Umbilical cord (tissue), 2 donors: ENCODE measurements at places on chromosomes 6 and 20. TPM values are rescaled to one million over a fixed set of nuclear protein-coding genes. Genes with fewer than 3 reads are reported as not detected.
A peak's percentile ranks its signal among the peaks of the same experiment; 100 is the strongest.

SLC22A16 gene
- 1.4 TPM for total RNA-seq

SIGLEC1 gene
- total RNA-seq = 5.8 TPM

RAET1L gene
- total RNA-seq = not detected

CDSN gene
- 2.4 TPM for total RNA-seq

FAM83C gene
- 0.72 TPM for total RNA-seq

GRCh38 chr6:38775870-38776269 is 60.8 kb downstream of the DNAH8 start:
- DNase-seq = no peak

- DNase-seq = peak; percentile 98
These were observed 83.0 kb downstream of the SLC22A3 start for GRCh38 chr6:160431226-160431625.

DNA sequence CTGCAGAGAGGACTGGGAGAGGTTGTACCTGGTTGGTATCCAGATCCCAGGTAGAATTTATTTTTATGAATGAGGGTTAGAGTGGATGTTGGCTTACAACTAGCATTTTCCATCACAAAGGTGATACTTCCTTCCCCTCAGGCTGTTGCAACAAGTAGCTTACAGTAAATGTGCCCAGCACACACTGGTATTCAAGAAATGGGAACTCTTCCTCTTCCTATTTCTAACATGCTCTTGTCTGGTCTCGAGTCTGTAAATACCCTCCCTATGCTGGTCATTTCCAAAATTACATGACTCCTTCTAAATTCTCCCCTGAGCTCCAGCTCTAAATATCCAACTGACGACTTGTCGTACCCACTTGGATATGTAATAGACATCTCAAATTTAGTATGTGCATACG is 90.1 kb upstream of the FOXC1 start:
- DNase-seq = no peak

DNA sequence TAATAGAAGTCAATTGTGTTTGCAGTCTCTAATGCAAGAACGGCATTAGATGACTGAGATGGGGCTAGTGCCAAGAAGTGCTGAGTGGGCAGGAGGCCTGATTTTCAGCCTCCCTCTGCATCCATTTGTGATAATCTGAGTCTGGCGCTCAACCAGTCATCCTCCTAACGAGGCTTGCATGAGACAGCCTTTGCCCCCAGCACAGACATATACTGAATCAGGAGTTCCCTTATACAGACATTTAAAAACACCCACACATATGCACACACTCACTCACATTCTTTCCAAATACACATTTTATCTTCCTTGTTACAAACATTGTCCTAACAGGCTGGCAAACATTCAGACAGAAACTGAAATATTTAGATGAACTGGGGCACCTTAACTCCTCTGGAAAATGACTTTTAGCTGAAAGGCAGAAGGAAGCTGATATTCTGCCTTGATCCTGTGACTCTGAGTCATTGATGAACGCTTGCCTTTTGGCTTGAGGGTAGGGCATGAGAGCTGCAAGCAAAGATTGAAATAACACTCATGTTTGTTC is 562.3 kb downstream of the DHX35 start:
- DNase-seq = peak; percentile 28

DNA sequence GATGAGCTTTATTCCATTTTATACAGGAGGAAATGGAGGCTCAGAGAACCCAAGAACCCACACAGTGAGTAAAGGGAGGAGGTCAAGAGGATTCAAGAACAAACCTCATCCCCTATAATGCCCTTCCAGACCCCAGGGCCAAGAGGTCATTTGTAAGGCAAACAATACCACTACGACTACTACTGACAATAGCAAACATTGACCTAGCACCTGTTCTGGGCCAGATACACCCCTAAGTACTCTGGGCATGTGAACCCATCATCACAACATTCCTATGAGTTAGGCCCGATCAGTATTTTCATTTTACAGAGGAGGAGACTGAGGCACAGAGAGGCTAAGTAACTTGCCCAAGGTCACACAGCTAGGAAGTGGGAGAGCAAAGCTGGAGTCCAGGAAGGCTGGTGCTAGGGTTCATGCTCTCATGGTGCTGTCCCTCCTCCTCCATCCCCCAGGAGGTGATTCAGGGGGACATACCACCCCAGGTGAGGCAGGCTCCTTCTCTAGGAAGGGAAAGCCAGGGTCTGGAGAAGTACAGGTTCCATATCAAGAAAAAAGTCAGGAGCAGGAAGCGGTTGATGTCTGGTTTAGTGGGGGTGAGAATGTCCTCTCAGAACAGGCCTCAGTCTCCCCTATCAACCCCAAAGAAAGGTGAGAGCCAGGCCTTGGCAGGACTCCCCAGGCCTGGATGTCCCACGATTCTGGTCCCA is 13.7 kb downstream of the SLC13A3 start:
- DNase-seq = no peak

DNA sequence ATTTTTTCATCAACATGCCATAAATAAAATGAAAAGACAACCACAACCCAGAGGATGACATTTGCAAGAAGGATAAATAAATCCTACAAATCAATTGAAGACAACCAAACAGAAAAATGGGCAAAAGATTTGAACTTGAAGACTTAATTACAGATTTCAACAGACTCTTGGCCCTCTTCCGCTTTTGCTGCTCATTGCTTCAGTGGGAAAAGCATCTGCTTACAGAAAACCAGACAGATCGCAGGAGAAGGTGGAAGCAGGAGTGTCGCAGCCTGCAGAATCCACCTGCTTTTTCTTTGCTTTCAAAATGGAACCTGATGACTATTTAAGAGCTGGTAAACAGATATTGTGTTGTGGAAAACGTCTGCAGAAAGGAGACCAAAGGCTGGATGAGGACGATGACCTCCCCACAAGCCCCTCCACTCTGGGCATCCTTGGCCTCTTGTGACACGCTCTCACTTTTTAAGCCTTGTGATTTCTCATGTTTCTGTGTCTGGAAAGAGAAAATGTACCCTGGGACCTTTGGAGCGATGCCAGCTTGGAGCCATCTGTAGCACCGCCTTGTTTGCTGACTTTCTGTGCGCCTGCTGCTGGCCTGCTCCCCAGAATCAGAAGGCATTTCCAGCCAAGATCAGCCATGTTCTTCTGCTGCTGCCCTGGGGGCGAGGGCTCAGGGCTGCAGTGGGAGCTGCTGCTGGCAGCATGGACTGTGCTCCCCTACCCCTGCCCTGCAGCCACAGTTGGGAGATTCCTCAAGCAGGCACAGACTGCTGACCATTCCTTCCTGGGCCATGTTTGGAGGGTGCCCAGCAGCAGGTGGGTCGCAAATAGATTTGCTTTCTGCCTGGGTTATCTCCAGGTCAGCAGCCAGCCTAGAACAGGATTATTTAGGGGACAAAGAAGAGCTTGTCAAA is 3.6 kb upstream of the CSTL1 start:
- peak; percentile 22 for DNase-seq

- DNase-seq = no peak
These were observed 39.1 kb upstream of the MROH8 start for GRCh38 chr20:37218441-37218840.

DNA sequence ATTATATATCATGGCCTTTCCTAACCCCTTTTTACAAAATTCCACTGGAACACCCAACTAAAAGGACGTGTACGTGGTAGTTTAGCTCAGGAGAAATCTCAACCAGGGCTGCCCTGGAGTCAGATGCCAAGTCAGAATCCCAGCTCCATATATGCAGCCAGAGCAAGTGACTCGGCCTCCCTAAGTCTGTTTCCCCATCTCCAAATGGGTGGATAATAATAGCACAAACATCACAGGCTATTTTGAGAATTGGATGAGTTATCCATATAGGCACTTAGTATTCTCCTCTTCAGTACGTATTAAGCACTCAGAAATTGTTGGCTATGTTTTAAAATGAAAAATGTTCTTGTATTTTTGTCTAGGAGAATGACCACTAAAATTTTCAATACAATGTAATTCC is 481.5 kb downstream of the CD109 start:
- DNase-seq = no peak

DNA sequence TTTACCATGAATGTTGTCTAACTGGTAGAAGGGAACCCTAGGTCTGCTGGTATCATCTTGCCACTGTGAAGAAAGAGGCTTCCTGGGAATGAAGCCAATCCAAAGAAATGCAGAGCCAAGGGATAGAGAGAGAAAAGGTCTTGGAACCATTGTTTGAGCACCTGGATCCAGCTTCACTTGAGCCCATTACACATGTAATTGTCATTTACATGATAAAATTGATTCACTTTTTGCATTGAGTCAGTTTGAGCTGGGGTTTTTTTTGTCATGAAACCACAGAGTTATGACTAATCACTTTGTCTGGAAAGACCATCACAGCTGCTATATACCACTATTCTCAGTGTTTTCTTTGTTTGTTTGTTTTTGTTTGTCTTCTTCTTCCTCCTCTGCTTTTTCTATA is 112.3 kb downstream of the CBLN4 start:
- no peak for DNase-seq

GRCh38 chr20:24672886-24673677 is 203.7 kb downstream of the SYNDIG1 start:
- DNase-seq = peak; percentile 78

- DNase-seq = no peak
These were observed 303.5 kb upstream of the RNF24 start for GRCh38 chr20:4318891-4319290.

DNA sequence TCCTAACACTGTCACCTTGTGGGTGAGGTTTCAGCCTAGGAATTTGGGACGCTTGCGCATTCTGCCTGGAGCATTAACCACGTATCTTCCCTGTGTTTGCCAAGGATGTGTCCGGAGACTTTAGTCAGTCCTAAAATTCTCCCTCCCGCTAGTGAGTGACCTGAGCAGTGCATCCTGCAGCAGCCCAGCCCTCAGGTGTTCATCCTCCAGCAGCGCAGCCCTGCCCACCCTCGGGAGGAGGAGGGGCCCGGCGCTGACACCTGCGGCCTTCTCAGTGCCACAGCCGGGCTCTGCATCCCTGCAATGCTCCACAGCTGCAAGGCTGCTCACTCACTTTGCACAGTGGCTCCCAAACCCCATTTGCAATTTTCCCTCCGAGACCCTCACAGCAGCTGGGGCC is 79.5 kb downstream of the ERMARD start:
- no peak for DNase-seq

DNA sequence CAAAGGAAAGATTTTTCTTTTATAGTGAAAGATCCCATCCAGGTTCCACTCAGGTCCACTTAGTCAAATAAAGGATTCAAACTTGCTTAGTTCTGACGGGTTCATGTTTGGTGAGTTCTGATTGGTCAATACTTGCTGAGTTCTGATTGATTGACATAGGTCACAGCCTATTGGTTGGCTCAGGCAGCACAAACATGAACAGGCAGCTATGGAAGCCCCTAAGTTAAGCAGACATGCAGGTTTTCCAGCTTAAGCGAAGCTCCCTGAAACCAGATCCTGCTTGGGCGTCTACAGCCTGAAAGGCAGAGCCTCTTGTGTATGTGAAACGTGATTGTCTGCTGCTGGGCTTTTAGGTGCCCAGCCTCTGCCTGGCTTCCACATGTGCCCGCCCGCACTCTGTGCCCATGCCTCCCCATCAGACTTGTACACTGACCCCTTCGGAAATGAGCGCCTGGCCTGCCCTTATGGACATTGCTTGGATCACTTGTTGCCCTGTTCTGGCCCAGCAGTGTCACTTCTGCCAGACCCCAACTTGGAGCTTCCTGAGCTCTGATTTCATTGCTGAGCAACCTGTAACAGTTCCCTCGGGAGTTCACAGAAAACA is 45.4 kb upstream of the ECI2 start:
- peak; percentile 9 for DNase-seq

DNA sequence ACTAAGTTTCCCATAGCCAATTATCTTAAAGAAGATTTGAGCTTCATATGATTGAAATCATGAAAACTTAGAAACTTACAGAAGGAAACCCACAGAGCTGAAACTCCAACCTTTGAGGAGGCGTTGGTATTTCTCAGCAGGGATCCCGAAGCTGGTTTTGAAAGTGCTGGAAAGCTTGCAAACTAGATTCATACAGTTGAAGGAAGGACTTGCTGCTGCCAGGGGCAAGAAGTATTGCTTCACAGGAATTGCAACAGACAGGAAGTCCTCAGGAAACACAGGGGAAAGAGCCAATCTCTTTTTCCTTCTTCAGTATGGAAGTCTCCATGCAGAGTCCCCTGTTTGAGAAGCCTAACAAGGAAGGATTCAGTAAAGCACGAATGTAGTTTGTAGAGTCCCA is 419.7 kb downstream of the CD109 start:
- DNase-seq = no peak

GRCh38 chr20:11270566-11270965 is 596.8 kb upstream of the JAG1 start:
- no peak for DNase-seq

DNA sequence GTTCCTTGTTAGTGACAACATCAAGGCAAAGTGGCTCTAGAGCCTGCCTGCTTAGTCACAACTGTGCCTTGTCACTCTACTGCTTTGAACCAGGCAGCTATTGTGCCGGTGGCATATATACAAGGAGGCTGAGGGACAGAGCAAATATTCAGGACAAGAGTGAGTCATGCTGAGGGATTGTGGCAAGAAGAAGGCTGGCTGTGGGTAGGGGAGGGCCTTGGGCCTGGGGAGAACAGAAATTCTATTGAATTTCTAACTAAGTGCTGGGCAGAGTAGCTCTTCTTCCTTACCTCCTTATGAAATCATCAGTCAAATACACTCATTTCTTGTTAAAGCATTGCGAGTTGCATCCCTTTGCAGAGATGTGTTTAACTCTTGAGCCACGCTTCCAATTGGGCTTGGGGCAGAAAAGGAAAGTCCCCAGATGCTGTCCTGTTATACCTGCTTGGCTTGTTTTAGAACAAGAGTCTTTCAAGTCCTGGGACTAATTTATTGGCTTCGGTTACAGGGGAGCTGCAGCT is 59.7 kb downstream of the PFDN4 start:
- peak; percentile 35 for DNase-seq

- no peak for DNase-seq
These were observed 55.6 kb downstream of the SLC22A1 start for GRCh38 chr6:160177220-160177619.

- DNase-seq = no peak
These were observed 3.9 kb upstream of the PACSIN1 start for GRCh38 chr6:34462010-34462409.

- peak; percentile 81 for DNase-seq
These were observed 10.0 kb upstream of the NCOA7 start for GRCh38 chr6:125780540-125781313.

DNA sequence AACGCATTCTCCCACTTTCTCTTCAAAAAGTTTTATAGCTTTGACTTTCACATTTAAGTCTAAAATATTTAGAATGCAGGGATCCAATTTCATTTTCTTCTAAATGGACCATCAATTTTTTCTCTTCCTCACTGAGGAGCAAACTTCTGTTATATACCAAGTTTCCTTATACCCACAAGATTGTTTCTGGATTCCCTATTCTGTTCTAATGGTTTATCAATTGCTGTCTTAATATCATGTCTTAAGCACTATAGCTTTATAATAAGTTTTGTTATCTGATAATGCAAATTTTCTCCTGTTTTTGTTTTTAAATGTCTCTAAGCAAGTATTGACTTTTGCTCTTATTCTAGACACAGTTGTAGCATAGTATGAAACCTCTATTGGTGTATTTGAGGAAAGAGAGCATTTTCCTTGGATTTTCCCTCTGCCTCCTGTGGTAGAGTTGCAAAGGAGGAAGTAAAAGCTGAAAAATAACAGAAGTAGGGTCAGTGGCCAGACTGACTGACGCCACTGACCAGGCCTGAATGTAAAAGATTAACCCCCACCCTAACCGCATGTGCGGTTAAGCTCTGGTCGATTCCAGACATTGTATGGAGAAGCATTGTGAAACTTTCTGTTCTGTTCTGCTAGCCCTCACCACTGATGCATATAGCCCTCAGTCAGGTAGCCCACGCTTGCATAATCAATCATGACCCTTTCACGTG is 40.3 kb downstream of the GPX5 start:
- no peak for DNase-seq

- DNase-seq = no peak
These were observed 125.5 kb downstream of the PHACTR1 start for GRCh38 chr6:12842114-12842513.
